Fibroblast of skin of right biceps (primary cell): ENCODE measurements at places on chromosomes 12 and 14.

DNA sequence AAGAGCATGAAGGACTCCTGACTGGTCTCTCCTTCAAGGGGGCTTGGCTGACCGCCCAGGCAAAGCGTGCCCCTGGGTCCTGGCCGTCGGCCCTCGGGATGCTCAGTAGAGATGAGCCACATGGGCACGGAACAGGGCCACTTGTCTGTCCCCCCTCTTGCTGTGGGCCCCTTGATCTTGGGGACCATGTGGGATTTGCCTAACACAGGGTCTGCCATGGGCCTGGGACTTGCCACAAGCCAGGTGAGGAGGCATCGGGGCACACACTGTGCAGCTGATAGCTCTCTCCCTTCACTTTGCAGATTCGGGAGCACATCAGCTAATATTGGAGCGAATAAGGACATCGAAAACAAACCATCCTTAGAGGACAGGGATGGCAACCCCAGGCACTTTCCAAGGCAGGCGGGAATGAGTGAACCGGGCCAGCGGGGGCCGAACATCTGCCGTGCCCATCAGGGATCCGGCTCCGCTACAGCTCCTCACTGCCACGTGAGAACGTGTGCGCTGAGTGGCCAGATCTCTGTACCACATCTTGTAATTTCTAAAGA is 88.1 kb downstream of the PIWIL1 start:
- DNase-seq, result no peak

DNA sequence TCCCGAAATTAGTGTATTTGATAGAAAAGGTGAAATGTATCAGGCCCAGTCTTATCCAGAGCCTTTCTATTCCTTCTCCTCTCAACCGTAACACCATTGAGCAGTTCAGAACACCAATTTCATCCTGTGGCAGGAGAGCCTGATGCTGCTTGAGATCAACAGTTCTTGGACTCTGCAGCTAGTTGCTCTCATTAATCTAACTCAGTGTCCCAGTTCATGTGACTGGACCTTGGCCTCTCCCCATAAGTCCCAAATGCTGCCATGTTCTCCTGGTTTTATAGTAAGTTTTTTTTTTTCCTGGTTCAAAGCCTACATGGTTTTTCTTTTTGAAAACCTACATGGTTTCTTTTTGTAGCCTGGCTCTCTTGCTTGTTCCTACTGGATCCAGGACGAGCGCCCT is 293.9 kb downstream of the ITPR2 start:
- no peak for DNase-seq

DNA sequence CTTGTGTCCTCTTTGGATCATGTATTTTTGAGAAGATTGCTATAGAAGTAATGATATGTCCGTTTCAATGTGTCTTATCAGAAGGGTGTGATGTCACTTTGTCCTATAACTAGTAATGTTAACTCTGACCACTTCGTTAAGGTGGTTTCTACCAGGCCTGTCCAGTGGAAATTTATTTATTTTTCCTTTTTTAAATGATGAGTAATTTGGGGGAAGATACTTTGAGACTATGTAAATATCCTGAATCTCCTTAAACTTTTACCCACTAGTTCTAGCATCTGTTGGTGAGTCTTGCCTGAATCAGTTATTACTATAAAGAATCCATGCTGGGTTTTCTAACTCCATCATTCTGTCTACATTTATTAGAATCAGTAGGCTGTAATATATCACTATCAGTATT is 15.3 kb downstream of the EP400 start:
- no peak for DNase-seq

DNA sequence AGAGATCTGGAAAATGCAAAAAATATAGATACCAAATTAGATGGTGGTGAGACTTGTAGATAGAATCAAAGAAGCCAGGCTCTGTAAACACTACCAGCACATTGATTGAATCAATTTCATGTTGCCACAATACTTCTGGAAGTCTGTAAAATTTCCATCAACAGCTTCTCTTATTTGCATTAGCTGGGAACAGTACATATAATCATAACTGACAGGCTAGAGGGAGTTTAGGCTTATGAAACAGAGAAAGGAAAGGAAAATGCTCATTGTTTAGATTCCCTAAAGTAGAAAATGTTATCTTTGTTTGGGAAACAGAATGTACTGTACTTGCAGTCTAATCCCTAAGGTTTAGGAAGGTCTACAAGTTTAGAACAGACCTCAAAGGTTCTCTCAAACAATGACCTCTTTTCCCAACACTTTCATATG is 335.2 kb downstream of the CEP128 start:
- DNase-seq, result no peak

GRCh38 chr14:90109858-90110257 is 48.1 kb downstream of the KCNK13 start:
- no peak for DNase-seq

- no peak for DNase-seq
Observed at GRCh38 chr14:101525640-101526527, 35.4 kb upstream of the DIO3 start.

DNA sequence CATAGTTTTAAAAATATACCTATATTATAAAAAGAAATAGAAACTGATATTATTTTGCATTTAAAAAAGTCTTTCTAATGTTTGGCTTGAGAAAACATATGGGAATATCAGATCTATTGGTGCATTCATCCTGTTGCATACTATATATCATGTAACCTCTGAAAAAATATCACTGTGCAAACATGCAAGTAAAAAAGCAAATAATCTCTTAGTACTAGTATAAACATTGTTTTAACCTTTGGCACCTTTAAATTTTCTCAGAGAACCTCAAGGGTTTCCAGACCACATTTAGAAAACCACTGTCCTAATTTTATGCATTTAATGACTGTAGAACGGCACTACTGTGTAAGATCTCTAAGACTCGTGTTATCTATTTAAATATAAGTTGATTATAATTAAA is 416.8 kb downstream of the LRFN5 start:
- DNase-seq, result no peak

DNA sequence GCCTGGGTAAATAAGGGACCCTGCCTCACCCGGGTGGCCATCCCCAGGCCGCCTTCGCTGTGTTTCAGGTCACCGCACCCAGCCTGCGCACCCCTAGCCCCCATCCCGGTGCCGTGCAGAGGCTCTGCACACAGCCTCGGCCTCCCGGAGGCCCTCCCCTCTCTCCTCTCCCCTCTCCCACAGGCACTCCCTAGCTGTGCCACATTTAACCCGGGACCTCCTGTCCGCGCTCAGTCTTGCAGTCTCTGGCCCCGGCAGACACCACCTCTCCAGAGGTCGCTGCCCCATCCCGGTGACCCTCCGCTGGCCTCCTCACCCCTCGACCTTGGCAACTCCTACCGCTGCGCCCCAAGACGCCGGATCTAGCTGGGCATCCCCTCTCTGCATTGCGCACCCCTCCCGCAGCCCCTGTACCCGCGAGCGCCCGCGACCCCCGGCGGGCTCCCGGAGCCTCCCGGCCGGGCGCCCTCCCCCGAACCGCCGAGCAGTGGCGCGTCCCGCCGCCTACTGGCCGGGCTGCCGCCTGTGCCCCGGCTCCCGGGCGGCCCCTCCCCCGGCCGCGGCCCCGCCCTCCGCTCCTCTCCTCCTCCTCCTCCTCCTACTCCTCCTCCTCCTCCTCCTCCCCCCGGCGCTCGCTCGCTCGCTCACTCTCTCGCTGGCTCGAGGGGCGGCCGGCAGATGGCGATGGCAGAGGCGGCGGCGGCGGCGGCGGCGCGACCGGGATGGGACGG is 120.7 kb downstream of the AACS start:
- DNase-seq, result peak; percentile 83

DNA sequence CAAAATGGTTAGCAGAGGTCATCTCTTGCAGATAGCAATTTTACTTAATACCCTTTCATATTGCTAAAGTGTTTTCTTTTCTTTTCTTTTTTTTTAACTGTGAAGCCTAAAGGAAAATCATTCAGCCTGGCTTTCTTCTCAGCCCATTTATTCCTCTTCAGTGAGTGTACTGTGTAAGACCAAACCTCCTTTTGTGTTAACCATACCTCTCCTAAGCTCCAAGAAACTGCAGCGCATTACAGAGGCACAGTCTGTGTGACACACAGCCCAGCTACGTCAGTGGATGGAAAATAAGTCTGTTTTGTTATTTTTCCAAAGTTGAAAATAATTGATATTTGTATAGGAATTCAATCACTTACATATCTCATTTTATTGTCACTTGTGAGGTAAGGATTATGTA is 21.7 kb downstream of the DCAF5 start:
- no peak for DNase-seq

DNA sequence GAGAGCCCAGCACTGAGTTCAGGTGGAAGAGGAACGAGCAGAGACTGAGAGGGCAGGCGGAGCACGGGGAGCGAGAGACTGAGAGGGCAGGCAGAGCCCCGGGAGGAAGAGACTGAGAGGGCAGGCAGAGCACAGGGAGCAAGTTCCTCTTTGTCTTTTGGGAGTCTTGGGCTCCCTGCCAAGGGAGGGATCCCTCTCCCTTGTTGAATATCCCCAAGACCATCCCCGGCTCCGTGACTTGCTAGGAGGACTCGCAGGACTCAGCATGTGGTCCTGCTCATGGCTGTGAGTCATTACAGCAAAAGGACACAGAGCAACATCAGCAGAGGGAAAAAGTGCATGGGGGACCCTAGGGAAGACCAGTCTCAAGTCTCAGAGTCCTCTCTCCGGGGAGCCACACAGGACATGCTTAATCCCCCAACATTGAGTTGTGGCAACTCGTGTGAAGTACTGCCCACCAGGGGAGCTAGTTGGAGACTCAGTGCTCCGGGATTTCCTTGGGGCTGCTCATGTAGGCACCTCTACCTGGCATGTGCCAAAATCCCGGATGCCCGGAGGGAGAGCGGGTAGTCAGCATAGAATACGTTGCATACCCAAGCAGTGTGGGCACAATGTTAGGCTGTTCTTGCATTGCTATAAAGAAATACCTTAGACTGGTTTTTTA is 81.0 kb downstream of the CCDC92 start:
- peak; percentile 59 for DNase-seq

- peak; percentile 23 for DNase-seq
Observed at GRCh38 chr12:25014961-25015360, 66.1 kb upstream of the BCAT1 start.

GRCh38 chr12:106957583-106957982 is 1.9 kb downstream of the TMEM263 start:
- no peak for DNase-seq

GRCh38 chr12:27547592-27547991 is 23.6 kb downstream of the PPFIBP1 start:
- no peak for DNase-seq

DNA sequence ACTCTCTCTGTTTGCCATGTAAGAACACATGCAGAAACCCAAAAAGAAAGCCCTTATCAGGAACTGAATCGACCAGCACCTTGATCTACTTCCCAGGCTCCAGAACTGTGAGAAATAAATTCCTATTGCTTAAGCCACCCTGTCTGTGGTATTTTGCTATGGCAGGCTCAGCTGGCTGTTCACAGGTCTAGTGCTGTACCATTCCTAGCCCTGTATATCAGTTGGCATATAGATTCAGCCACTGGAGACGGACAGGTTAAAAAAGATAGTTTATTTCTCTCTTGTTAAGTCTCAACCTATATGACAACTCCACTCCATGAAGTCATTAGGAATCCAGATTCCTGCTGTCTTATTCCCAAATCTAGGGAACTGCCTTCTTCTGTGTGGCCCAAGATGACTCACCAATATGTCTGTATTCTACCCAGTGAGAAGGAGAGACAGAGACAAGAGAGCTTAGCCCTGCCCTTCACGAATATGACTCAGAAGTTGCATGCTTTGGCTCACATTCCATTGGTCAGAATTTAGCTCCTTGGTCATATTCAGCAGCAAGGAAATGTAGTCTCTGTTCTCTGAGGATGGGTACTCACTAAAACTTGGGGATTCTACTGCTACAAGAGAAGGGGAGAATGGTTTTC is 57.0 kb downstream of the PLEKHG7 start:
- peak; percentile 96 for DNase-seq

DNA sequence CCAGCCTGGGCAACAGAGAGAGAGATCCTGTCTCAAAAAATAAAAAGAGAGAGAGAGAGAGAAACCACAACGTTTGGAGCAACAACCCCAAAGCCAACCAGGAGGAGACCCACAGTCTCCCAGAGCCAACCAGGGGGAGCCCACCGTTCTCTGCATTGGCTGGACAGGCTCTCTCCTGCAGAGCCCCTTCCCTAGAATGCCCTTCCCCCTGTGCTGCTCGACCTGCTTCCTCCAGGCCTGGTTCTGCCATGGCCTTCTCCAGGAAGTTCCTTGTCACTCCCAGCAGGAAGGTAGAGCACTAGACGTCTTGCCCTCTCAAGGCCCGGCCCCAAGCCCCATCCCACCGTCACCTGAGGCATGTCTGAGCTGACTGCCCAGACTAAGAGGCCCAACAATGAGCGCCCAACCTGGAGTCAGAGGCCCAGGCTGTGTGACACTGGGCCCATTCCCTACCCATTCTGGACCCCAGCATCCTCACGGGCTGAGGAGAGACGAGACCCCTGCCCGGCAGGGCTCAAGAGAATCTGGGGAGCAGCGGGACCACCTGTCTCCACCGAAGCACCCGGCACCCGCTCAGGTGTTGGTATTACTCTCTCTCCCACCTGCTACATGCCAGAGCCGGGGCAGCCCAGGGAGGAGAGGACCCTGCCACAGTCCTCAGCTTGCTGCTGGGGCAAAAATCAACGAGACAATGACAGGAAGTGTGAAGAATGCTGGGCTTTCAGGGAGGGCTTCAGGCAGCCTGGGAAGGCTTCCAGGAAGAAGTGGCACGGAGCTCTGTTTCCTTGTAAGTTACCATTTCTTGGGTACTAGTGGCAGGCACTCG is 61.2 kb downstream of the DIO3 start:
- DNase-seq, result no peak

DNA sequence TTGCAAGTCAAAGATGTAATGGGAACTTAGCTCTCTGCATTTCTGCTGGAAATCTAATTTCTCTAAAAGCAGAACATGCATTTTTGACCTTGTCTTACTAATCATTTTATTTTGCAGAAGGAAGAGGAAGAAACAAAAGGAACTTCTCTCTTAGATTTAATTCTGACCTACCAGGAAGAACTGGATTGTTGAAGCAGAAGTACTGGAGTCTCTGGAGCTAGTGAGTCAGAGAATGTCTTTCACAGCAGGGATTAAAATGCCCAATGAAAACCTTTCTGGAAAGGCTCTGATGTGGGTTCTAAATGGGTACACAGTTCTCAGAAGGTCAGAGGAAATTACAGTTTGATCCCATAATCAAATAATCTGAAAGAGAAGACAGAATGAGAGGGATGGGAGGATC is 70.8 kb upstream of the GNG2 start:
- no peak for DNase-seq

DNA sequence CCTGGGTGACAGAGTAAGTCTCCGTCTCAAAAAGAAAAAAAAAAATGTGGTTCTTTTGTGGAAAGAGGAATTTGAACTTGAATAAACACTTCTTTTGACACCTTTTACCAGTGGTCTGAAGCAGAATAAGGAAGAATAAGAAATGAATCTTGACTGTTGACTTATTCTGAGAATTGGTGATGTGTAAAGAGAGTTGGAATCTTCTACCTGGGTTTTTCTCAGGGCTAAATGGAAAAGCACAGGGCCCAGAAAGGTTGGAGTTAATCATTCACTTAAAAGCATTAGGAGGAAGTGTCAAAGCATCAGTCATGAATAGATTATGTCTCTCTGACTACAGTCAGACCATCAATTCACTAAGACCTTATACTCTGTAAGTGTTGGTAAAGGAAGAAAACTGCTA is 13.9 kb downstream of the PNMA1 start:
- no peak for DNase-seq
